ENCODE measurements at places on chromosomes 1 and 21.
A peak's percentile ranks its signal among the peaks of the same experiment; 100 is the strongest.

DNA sequence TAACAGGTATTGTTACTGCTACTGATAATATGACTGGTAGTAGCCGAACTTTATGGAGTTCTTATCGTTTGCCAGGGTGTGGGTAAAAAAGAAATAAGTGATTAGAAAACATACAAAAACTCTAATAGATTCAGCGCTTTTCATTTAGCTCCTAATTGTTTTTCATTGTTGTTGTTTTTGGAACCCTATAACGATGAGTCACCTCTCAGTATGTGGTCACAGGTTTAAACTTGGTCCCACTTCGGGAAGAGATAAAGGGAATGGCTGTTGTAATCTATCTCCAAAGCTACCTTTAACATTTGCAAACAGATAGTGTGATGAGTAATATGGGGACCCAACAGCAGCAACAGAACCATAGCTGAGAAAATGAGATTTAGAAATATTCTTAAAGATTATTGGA lies 62.7 kb upstream of the BCL10 start:
- DNase-seq, result no peak

GRCh38 chr1:5508669-5509330 lies 483.4 kb downstream of the NPHP4 start:
- no peak for DNase-seq

DNA sequence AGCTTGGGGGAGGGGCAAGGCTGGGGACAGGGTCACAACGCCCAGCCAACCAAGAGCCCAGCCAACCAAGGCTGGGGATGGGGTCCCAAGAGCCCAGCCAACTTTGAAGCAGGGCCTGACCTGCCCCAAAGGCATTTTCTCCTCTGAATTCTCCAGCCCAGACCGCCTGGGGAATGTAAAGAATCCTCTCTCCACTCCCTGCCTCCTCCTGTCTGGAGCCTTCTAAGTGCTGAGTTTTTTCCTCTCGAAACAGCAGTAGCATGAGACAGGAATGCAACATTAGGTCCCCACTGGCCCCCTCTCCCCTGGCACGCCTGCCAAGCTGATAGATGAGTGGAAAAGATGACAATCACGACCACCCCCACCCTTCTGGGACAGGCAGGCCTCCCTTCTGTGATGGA lies 17.0 kb downstream of the C1orf198 start:
- DNase-seq, result peak; percentile 76

DNA sequence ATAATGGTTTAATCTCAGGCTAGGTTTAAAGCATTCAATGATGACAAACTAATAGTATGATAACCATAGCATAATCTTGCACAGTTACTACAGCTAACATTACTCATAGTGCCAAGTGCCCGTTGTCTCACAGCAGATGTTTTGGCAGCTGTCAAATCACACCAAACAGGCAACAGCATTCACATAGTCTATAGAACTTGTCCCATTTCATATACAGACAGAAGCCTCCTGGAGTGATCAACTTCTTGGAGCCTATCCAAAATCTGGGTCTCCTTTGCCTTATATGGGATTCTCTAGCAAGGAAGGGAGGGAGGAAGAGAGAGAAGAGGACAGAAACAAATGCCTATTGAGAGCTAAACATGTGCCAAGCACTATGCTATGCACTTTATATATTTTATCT lies 250.6 kb upstream of the ZP4 start:
- no peak for DNase-seq

- DNase-seq, result no peak
Observed at GRCh38 chr21:16377120-16377658, 647.4 kb downstream of the USP25 start.

- DNase-seq, result no peak
Observed at GRCh38 chr1:94329986-94330385, 88.2 kb upstream of the ABCD3 start.

DNA sequence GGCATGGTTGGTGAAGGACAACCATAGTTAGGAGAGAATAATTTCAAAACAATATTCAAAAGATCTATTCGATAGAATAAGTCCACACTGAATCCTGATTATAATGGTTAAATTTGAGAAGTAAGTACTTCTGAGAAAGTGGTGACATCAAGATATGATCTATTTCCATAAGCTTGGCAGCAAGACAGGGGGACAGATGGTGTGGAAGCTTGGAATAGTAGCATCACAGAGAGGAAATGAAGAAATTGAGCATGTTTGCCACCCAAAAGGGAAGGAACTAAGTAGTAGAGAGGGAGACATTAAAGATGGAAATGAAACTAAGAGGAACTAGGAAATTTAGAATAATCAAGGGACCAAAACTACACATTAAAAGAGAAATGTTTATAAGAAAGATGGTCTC lies 94.5 kb downstream of the OLFM3 start:
- DNase-seq, result no peak

DNA sequence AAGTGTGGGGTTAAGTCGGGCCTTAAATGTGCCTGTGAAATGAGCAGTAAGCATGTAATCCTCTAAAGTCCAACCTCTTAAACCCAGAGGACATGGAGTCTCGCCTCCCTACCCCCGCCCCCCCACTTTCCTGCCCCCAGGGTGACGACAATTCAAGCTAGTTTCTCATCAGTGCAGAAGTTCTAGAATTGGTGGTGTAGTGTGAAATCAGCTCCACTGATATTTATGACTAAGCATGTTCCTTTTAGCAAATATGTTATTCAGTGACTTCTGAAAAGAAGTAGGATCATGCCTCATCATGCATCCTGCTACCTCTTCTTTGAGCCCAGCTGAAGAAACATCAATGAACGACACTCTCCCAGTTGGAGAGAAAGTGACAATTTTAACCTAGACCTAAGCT lies 2.6 kb upstream of the ABCB10 start:
- no peak for DNase-seq

GRCh38 chr1:31926252-31926651 lies 11.9 kb downstream of the PTP4A2 start:
- DNase-seq, result no peak

DNA sequence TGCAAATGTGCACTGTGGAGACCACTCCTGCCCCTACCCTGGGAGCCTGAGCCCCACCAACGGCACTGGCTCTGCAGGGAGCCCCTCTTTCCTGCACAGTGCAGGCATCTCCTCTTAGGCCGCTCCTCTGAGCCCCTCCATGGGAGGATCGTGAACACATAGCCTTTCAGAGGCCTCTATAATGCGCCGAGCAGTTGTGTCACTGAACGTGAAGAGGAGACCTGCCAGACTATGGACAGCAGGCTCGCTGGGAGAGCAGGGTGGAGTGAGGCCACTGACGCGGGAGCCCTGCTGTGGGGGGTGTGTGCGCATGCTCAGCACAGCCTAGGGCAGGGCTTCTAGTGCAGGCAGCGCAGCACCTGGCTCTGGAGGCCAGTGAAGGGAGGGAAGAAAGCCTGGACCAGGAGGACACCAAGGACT lies 151.3 kb upstream of the COL6A1 start:
- DNase-seq, result no peak

DNA sequence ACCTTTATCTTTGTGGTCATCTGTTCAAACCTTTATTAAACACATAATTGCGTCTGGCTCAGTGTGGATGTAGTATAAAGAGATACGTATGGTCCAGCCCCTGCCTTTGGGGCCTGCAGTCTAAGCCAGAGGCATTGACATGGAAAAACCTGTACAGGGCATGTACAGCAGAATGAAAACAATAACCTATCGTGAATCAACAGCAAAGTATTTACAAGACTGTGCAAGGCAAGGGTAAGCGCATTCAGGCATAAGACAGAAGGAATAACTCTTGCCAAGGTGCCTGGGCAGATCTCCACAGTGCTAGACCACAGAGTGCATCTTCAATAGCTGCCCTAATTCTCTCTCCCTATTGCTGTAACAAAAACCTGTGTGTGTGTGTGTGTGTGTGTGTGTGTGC lies 35.5 kb downstream of the KIRREL1 start:
- no peak for DNase-seq

DNA sequence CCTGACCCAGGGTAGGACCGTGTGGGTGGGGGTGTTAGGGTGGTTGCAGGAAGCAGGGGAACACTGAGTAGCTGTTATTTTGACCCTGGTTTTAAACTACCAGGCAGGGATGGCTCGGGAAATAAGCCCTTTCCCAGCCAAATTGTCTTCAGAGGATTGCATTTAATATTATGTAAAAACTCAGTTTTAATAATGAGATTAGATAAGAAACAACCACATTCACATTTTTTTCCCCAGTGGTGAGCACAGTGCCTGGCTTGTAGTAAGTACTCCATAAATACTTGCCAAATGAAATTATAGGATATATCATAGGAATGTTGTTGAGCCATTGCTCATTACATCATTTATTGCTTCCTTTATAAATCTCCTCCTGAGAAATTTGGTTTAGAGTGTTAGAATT lies 3.1 kb upstream of the ACP6 start:
- no peak for DNase-seq

DNA sequence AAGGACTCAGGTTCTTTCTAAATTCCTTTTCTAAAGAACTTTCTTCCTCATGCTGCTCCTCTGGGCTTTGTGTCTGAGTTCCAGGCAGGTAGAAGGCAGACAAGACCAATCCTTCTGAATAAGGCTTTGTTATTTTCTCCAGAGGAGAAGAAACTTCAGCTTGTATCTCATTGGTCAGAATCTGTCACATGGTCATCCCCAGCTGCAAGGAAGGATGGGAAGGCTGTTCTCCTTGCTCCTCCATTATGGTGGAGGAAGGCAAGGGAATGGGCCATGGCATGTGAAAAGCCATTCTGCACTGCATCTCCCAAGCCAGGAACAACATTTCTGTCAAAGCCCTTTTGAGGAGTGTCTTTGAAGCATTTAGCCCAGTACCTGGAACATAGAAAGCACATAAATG lies 50.6 kb upstream of the NTPCR start:
- peak; percentile 16 for DNase-seq

DNA sequence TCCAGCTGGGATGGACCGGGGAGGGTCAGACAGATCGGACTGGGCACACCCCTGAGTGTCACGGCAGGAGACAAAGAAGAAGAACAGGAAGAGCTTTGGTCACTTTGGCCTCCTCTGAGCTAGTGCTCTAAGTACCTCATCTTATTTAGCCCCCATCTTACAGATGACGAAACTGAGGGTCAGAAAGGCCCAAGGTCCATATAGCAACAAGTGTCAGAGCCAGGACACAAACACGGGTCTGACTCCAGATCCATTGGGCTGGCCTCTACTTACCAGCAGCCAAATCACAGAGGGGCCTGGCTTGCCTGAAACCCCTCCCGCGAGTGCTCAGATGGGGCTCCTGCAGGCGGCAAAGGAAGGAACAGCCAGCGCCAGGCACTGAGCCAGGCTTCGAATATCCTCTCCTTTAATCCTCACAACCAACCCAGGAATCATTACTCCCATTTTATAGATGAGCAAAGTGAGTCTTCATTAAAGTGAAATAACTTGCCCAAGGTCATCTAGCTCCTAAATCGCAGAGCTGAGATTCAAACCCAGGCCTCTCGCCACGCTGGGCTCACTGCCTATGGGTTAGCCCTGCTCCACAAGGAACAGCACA lies 25.7 kb upstream of the SELENON start:
- DNase-seq, result no peak

DNA sequence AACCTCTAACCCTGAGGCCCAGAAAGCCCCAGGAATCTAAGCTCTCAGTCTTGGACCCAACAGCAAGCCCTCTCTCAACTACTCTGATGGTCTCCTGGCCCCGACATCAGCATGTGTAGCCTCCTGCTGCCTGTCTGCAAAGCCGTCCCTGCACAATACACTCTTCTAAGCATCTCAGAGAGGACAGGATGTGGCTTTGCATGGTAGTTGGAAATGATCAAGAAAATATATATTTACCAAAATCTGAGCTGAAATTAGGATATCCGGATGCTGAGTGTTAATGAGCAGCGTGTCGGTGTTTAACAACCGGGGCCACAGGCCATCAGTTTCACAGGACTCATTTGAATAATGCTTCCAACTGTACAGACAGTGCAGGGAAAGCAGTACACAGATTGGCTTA lies 59.1 kb upstream of the SIM2 start:
- DNase-seq, result no peak

DNA sequence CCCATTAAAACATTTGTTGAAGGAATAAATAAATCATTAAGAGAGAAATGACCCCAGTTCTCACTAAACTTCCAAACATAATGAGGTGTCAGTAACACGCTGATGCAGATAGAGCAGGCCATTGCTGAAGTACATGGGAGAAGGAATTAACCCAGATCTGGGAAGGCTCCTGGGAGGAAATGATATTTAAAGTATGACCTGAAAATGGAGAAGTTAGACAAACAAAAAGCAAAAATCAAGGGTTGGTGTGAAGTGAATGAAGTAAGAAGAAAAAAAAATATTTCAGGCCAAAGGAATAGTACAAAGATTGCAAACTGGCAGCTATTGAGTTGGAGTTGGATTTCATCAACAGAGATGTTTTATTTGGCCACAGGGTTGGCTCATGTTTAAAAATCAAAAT lies 71.4 kb downstream of the RGS2 start:
- no peak for DNase-seq

GRCh38 chr1:30780409-30780808 lies 22.8 kb upstream of the LAPTM5 start:
- no peak for DNase-seq

DNA sequence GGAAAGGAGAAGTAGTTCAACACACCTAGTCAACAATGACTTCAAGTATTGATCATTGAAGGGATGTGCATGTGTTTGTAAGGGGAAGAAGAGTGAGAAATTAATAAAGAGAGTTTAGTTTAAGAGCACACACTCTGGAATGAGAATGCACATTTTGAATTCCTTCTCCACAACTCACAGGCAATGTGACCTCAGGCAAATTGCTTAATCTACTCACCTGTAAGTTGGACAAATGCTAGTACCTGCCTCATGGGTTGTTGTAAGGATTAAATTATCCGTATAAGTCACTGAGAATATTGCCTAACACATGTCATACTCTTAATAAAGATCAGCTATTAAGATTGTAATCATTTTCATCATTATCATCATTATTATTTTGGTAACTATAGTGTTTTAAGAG lies 204.0 kb upstream of the NFIA start:
- DNase-seq, result no peak

- peak; percentile 71 for DNase-seq
Observed at GRCh38 chr1:24898152-24898908, 31.7 kb downstream of the RUNX3 start.

DNA sequence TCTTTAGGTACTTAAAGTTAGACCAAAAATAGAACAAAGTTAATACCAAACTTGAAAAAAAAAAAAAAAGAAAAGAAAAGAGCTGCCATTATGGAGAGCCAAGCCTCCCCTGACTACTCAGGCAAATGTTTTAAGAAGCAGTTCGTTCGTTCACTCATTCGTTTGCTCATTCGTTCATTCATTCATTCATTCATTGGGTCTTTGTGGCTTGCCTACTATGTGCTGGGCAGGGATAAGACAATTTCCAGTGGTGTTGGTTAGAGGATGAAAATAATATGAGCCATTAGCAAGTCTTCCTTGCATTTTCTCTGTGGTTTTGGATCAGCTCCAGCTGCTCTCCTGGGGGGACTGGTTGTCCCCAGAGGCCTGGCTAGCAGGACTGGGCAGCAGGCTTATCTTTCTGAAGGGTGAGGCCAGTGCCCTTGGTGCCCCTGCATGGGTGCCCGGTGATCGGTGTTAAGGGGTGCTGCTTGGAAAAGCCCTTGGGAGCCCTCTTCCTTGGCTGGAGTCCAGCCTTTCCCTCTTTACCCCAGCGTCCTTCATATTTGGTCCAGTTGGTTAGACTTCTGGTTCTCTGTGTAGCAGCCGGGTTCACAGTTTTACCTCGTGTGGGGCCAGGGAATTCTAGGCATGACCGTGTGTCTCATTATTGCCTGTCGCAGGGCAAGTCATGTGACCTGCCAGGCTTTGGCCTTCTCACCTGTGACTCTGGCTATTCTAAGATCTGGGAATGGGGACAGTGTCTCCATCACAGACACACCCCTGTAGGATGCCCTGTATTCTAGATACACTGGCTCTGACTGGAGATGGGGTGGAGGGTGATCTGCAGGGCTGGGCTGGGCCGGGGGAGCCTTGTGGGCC lies 32.8 kb downstream of the LHX4 start:
- DNase-seq, result no peak

Measured in hepatic stellate cell (primary cell).